ENCODE measurements at places on chromosomes 1 and 21.

DNA sequence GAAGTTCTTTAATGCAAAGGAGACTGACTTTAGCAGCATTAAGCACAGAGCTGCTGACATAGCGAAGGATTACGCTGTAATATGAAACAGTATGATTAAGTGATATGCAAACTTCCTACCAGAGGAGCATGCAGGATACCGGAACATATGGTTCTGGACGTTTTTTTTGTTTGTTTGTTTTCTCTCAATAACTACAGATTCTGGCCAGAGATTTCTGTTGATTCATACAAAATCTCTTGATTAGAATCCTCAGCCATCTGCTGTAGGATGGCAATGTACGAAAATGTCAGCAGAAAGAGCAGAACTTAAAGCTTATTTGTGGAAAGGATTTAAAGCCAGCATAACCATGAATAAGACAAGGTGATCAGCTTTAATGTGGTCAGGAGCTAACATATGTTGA is 970.7 kb downstream of the KCNT2 start:
- DNase-seq: no peak

DNA sequence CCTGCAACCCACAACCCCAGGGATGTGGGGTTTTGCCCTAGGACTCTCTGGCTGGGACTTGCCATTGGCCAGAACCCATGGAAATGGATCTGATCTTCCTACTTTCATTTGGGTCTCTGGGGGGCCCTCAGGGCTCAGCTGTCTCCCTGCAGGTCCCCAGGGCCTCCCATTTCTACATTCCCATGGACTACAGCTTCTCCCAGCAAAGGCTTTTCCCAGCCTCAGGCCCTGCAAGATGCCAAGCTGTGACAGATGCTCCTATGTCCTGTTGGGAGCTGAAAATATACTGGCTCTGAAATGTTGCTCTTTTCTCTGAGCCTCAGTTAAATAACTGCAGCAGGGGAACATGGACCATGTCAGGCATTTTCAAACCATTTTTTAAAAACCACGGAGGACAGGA is 99.5 kb upstream of the IGSF21 start:
- DNase-seq: no peak

DNA sequence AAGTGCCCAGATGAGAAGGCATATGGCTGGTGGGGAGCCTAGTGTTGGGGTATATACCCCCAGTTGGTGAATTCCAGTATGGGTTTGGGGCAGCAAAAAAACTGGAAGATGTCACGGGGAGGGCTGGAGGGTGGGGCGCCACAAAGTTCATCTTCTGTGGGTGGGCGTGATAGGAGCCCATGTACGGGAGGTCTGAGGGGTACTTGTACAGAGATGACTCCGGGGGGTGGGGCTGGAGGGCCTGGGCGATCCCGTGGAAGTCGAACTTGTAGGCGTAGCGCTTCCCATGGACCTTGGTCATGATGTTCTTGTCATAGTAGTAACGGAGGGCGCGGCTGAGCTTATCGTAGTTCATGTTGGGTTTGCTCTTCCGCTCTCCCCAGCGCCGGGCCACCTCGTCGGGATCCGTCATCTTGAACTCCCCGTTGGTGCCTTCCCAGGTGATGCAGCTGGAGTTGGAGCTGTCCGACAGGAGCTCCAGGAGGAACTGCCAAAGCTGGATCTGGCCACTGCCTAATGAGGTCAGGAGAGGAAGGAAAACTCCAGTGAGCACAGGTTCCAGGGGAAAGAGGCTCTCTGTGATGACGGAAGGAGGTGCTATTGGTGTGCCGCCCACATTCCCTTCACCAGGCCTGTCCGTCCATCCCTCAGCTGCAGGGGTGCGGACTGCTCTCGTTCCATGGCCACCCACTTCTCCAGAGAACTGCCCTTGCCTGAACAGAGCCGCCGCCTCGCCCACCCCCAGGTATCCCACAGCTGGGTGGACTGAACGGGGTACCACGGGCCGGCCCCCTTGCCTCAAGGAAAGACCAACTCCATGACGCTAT is 114.7 kb downstream of the ERG start:
- DNase-seq: no peak

DNA sequence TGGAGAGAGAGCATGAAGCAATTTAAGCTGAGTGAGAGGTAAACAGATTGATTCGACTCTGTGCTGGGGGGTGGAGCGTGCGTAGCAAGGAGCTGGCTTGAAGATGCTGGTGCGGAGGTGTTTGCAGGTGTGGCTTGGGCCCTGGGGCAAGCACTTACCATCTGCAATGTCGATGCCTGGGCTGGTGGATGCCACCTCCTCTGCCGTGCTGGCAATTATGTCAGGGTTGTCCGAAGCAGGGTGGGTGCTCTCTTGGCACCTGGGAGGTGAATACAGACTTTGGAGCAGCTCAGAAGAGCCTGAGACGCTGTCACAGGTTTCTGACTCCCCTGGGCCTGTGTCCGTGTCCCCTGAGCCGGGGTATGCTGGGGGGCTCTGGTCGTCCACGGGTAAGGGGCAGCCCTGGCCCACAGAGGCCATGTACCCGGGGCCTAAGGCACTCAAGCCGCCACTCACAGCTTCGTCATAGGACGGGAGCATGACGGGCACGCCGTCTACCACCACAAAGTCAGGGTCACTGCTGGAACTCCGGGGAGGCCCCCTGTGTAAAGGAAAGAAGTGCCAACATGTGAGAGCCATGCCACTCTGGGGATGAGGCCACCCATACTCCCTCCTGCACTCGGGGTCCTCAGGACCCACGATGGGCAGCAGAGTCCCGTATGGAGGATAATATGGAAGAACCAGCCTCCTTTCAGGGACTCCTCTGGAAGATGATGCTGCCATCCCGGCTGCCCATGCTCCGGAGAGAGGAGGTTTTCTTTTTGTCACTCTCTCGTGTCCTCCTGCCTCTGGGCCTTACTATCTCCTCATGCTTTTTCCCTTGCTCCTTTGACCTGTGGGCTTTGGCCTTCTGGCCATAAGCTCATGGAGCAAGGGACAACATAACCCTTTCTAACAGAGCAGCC is 80.3 kb upstream of the TLR5 start:
- DNase-seq: no peak

DNA sequence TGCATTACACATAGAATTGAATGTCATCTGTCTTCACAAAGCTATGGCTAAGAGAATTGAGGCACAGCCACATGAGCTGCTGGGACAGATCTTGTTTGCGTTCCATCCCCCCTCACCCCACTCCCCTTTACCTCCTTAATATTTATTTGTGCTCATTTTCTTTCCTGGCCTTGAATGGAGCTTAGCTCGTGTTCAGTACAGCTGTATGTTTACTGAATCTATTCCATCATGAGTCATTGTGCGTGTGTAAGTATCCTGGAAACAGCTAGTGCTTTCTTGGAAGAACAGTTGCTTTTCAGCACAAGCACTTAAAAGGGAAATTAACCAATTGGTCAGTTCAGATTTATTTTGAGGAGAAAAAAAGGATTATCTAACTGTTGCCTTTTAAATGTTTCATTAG is 14.7 kb downstream of the PROX1 start:
- DNase-seq: no peak

DNA sequence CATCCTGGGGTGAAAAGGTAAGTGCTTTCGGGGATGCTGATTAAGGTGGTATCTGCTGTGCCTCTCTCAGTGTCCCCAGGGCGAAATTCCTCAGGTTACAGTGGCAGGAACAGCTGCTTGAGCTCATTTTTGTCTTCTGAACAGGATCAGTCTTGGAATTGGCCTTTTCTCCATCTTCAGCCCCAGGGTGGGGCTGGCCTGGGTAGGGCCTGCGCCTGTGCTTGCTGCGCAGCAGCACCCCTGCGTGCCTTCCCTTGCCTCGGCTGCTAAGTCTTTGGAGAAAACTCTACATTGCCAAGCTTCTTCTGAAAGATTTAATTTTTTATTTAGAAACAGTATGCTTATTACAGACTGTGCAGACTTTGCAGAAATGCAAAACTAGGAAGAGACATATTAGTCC is 41.7 kb downstream of the ADARB1 start:
- DNase-seq: no peak

- no peak for DNase-seq
Observed at GRCh38 chr1:39136638-39137037, 67.9 kb upstream of the MACF1 start.

Measured in activated T-helper 1 cell treated with anti-CD3 and anti-CD28 coated beads, Interleukin-2, amount 50 U/mL, for 16 hours (primary cell).